ENCODE measurements at places on chromosomes 13 and 19.

DNA sequence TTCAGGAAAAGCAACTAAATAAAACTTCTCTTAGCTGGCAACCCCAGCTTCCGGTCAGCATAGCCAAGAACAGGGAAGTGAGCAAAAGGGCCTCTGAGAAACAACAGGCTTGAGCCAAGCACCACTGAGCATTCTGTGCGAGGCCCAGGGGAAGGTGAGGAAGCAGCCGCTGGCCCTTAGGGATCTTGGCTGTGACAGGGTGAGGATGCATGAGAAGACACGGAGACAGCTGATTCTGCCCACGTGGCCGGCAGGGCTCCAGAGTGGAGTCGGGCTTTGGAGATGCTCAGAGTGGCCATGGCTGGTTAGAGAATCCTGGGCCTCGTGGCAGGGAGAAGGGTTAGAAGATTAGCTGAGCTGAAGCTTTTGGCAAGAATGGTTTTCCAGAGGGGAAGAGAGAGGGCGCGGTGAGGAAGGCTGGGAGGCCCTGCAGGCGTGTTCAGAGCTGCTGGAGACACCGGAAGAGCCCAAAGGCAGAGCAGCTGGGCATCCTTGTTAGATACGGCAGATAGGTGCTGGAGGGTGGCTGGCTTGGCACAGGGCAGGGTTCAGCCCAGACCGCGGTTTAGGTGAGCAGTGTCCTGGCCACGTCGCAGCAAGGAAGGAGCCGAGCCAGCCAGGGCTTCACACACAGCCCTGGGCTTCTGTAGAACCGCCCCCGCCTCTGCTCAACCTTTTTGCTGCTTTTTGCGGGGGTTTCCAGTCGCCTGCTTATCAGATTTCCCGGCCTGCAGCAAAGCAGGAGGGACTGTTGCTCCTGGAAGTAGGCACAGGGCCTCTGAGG, 17.3 kb downstream of the UPF1 start:
- no peak for DNase-seq

GRCh38 chr13:66446413-66446812, 783.7 kb downstream of the PCDH9 start:
- DNase-seq, result no peak

DNA sequence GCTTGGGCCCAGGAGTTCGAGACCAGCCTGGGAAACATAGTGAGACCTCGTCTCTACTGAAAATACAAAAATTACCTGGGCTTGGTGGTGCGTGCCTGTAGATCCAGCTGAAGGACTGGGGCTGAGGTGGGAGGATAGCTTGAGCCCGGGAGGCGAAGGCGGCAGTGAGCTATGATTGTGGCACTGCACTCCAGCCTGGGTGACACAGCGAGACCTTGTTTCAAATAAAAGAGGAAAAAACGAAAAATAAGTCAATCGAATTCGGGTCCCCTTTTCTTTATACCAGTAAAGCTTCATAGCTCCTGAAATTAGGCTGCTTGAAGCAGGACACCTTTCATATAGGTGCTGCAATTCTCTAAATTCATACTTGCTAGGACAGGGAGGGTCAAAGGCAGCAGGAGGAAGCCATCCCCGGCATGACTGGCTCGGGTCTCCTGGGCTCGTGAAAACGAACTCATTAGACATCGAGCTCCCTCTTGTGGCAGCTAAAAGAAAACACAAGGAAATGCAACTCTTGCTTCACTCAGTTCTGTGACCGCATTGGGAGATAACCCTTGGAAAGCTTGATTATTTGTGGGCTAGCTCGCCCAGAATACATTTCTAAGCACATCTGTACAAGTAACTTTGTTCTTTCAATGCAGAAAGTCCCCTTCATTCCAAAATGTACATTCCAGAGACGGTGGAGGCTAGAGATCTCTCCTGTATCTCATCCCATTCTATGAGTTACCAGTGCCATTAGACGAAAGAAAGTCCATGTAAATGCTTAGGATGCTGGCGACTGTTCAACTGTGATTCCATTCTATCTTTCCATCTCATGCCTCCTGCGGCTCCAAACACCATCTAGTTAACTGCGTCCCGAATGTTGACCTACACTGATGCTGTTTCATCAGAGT, 16.8 kb downstream of the FPR2 start:
- DNase-seq, result peak; percentile 3

DNA sequence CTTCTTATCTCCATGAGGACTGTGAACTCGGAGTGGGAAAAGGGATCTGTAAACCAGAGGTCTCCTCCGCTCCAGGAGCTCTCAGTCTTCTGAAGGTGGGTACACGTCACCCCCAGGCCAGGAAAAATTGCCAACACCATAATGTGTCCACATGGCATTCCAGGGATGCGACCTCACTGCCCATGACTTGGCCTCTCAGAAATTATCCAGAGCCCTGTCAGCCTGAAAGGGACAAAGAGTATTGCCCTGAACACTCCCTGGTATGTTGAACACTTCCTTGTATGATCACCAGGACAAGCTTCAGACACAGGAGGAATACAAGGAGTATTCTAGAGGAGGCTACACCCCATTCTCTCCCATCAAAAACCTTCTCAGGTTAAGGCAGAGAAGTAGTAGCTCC, 81.0 kb upstream of the SLC7A1 start:
- DNase-seq, result no peak

DNA sequence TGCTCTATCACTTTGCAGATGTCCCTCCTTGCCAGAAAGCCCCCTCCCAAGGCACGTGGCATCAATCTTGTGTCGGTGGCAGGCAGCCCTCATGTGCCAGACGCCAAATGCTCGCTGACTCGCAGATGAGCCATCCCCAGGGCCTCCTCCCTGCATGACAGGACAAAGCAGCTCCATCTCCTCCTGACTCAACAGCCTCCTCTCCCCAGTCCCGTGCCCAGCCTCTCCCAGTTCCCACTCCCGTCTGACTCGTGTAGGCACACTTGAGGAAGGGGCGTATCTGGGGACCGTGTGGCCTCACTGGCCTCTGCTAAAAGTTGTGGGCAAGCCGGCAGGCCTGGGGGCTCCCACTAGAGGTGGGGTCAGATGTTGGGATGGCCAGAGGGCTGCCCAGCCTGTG, 133.6 kb downstream of the STK24 start:
- no peak for DNase-seq

DNA sequence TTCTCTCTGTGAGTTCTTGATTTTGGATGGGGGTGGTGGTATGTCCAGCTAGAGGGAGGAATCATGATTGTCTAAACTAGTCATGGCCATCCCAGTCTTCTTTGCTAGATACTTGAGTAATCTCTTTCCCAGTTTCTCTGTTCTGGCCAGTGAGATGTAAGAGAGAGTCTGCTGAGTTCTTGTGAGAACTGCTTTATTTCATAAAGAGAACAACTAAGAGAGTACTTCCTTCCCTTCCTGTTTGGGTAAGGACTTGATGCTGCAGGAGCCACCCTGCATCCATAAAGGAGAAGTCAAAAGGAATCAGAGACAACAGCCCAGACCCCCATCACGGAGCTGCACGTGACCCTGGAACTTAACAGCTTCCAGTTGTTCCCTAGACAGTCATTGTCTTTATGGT, 3.0 kb upstream of the RASL11A start:
- DNase-seq, result no peak

GRCh38 chr19:39251846-39252245, 3.2 kb upstream of the IFNL4 start:
- DNase-seq, result no peak

- no peak for DNase-seq
Observed at GRCh38 chr13:110099922-110100321, 207.0 kb downstream of the COL4A1 start.

DNA sequence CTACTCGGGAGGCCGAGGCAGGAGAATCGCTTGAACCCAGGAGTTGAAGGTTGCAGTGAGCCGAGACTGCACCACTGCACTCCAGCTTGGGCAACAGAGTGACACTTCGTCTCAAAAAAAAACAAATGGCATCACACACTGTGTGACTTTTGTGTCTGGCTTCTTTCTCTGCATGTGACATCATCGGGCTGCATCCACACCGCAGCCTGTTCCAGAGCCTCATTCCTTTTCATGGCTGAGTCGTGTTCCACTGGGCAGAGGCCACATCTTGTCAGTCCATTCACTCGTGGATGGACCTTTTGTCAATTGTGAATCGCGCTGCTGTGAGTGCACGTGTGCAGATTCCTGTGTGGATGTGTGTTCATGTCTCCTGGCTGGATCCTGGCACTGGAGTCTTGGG, 8.3 kb downstream of the THOP1 start:
- DNase-seq, result no peak

DNA sequence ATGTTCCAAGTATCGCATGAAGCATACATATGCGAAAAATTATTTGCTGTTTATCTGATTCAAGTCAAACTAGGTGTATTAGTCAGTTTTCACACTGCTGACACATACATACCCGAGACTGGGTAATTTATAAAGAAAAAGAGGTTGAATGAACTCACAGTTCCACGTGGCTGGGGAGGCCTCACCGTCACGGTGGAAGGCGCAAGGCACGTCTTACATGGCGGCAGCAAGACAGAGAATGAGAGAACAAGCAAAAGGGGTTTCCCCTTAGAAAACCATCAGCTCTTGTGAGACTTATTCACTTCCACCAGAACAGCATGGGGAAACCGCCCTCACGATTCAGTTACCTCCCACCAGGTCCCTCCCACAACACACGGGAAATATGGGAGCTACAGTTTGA, 13.0 kb upstream of the PROZ start:
- no peak for DNase-seq

- DNase-seq, result no peak
Observed at GRCh38 chr13:96223231-96223630, 133.3 kb downstream of the HS6ST3 start.

DNA sequence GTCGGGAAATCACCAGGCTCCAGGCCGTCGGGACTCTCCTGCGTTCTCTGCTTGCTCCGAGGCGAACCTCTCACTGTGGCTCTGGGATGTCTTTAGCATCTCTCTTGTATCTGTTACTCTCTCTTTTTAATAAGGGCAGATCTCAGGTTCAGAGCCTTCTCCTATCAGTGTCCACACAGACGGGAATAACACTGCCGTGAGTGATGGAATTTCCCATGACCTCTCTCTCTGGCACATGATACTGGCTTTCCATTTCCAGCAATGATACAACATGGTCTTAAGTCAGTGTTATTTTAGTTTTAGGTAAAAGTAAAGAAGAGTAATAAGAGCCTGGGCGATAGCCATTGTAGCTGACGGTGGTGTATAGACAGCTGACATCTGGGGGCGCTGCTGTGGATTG, 9.3 kb downstream of the ZNF444 start:
- DNase-seq, result no peak

GRCh38 chr19:15296353-15296752, 36.0 kb downstream of the BRD4 start:
- no peak for DNase-seq

DNA sequence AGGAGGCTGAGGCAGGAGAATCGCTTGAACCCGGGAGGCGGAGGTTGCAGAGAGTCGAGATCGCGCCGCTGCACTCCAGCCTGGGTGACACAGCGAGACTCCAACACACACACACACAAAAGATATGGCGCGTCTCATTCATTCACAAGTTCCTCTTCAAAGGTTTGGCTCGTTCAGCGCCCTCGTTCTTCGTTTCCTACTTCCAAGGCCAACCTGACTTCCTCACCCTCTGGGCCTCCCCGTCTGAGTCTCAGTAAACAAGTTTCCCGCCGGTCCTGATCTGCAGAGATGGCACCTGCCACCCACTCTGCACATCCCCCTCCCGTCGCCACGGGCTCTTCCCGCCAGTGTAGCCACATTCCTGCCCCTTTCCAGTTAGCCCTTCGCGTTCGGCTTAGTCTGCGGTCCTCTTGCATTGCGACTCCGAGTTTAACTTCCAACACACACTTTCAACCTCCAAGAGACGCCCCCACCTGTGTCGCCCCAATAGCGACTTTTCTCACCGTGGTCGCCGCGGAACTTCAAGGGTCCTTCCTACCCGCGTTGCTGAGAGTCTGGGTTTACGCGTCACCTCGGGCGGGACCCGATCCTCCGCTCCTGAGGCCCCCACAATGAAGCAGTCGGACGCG, 1.3 kb upstream of the BSG start:
- peak; percentile 43 for DNase-seq

DNA sequence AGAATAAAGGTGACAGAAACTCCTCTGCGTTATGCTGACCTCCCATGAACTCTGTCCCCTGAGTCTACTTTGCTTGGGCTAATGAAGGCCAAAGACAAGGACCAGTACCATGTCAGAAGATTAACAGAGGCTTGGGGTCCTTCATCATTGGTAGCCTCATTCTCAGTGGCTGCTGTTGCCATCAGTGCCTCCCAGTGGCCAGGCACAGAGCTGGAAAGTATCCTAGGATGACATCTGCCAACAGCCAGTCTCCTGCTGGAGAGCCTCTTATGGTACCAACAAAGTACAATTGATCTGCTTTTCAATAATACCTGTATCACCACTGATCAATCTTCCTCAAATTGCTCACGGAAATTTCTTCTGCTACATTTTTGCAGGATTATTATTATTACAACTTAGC, 281.6 kb downstream of the DNAJC15 start:
- DNase-seq, result no peak

DNA sequence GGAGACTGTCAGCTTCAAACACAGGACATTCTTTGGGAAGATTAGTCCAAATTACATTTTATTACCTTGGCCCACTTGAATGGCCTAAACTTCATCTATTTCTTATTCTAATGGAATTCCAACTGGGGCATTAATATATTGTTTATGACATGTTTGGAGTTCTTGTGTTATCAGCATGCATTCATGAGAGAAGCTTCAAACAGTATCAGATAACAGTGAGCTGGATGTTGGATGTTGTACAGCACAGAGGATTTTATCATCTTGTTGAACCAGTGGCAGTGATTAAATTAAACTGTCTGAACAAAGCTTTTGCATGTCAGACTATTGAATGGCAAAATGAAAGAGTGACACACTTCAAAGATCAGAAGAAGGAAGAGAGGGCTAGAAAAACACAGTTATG, 50.0 kb downstream of the MZT1 start:
- DNase-seq, result no peak

DNA sequence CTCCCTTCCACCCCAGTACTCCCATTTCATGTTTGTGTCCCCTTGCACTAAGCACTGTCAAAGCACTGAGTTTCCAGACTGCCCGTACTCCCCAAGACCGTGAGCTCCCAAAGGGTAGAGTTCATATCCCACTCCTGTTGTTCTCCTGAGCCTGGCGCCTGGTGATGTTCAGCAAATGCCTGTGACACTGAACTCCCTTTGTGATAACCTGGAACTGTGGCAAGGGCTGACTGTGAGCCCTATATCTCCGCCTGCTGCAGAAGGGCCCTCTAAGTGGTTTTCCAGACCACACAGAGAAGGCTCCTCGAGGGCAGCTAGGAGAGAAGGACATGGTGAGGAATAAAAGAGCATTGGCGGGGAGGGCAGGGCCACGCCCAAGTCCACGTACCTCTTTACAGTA, 67.5 kb downstream of the ATP7B start:
- DNase-seq, result no peak

- DNase-seq, result no peak
Observed at GRCh38 chr13:112793545-112794445, 104.0 kb downstream of the ATP11A start.

DNA sequence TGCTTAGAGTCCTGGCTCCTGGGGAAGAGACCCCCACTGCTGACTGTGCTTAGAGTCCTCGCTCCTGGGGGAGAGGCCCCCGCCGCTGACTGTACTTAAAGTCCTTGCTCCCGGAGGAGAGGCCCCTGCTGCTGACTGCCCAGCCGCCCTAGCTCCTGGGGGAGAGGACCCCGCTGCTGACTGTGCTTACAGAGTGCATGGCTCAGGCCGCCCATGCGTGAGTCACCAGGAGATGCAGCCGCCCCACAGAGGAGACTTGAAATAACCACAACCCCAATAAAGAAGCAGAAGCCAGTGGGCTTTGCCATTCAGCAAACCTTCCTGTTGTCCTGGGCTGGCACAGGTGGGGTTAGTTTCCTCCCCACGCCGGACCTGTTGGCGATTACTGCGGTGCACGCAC, 79.2 kb upstream of the C13orf46 start:
- DNase-seq, result no peak

GRCh38 chr19:28988066-28988465, 224.9 kb downstream of the UQCRFS1 start:
- no peak for DNase-seq

Data from T-helper 9 cell (primary cell).